ENCODE measurements at places on chromosomes 16 and 17. TPM values are rescaled to one million over a fixed set of nuclear protein-coding genes. Genes with fewer than 3 reads are reported as not detected.

DNA sequence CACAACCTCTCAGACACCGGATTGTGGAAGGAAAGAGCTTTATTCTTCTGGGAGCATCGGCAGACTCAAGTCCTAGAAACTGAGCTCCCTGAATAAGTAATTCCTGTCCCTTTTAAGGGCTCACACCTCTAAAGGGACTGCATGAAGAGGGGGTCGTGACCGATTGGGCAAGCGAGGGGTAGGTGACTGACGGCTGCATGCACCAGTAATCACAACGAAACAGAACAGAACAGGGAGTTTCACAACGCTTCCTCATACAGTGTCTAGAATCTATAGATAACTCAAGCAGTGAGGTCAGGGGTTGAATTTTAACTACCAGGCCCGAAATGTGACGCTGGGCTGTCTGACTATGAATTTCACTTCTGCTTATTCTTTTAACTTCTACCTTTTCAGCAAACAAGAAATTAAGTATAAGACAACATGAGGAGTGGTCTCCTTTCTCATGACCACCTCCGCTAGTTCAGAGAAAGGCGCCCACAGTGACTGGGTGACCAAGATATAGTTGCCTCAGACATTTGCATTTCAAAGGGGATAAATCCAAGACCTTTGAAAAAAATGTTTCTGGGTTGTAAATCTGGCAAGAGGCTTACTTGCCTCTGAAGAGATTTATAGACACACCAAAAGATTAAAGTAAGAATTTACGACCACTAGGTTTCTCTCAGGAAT, 88.4 kb upstream of the ATF7IP2 start:
- no peak overlapping the region for H3K27ac ChIP-seq
- no peaks in the 10 kb centered on the region for H3K4me1 ChIP-seq
- DNase-seq: no peak
- no peaks in the 10 kb centered on the region for H3K27me3 ChIP-seq

GRCh38 chr17:4973256-4974114, 5.9 kb upstream of the SPAG7 start:
- no peak for DNase-seq
- H3K27me3 ChIP-seq: no peaks in the 10 kb centered on the region
- H3K27ac ChIP-seq: no peak overlapping the region
- H3K36me3 ChIP-seq: no peaks in the 10 kb centered on the region
- no peak overlapping the region for H3K4me3 ChIP-seq
- H3K4me1 ChIP-seq: peaks cover 7% of the 10 kb centered on the region

- peak overlapping the region; percentile 66 for H3K27ac ChIP-seq
- no peaks in the 10 kb centered on the region for H3K36me3 ChIP-seq
- DNase-seq: peak; percentile 65
- H3K4me3 ChIP-seq: no peak overlapping the region
These were observed 12.5 kb downstream of the CEP295NL start for GRCh38 chr17:78890498-78890897.

GRCh38 chr17:75878174-75878998, at the start of gene TRIM47:
Gene TRIM47, minus strand, starts transcription at chr17:75878581. Its CDS starts 33 bp downstream, at chr17:75878548.
- H3K36me3 ChIP-seq: peaks cover 8% of the 10 kb centered on the region
- peak within 1 kb of the TSS; percentile 33 for H3K4me3 ChIP-seq
- H3K27me3 ChIP-seq: no peaks in the 10 kb centered on the region
- DNase-seq: peak; percentile 62
- H3K4me1 ChIP-seq: peaks cover 37% of the 10 kb centered on the region
- H3K27ac ChIP-seq: peak within 1 kb of the TSS; percentile 93

DNA sequence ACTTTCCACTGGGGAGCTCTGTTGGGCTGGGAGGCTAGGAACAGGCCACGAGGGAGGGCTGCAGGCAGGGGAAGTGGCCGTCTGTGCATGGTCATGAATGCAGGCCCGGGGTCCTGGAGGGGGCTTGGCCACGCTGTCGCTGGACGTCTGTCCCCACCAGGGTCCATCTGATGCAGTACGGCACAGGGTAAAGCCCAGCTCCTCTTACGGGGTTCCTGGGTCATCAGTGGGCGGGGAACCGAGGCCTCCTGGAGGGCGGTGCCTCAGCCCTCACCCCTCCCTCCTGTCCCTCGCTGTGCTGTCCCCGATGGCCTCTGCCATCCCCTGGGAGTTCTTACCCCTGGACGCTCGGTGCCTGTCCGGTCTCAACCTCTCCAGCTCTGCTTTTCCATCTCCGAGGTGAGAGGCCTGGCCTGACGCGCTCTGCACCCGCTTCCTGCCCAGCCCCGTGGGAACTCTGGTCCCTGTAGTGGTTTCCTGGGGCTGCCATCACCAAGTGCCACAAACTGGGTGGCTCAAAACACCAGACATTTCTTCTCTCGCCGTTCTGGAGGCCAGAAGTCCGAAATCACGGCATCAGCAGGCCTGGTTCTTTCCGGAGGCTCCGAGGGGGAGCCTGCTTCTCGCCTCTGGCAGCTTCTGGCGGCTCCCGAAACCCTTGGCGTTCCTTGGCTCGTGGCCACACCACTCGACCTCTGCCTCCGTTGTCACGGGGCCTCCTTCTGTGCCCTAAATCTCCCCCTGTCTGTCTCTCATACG, 182.8 kb downstream of the SEC14L1 start:
- H3K36me3 ChIP-seq: no peaks in the 10 kb centered on the region
- no peaks in the 10 kb centered on the region for H3K27me3 ChIP-seq
- peak overlapping the region; percentile 95 for H3K27ac ChIP-seq

Gene RFWD3
- total RNA-seq: 11.1 TPM

- no peak overlapping the region for H3K27ac ChIP-seq
- H3K4me3 ChIP-seq: no peak overlapping the region
- no peaks in the 10 kb centered on the region for H3K4me1 ChIP-seq
- DNase-seq: no peak
These were observed 139.0 kb downstream of the HS3ST3A1 start for GRCh38 chr17:13462673-13463124.

Gene MPP3
- 10.6 TPM for total RNA-seq

- no peak overlapping the region for H3K4me3 ChIP-seq
- H3K36me3 ChIP-seq: no peaks in the 10 kb centered on the region
- H3K27me3 ChIP-seq: no peaks in the 10 kb centered on the region
- DNase-seq: peak; percentile 17
- H3K27ac ChIP-seq: no peak overlapping the region
These were observed 114.7 kb downstream of the IRX3 start for GRCh38 chr16:54171626-54172537.

DNA sequence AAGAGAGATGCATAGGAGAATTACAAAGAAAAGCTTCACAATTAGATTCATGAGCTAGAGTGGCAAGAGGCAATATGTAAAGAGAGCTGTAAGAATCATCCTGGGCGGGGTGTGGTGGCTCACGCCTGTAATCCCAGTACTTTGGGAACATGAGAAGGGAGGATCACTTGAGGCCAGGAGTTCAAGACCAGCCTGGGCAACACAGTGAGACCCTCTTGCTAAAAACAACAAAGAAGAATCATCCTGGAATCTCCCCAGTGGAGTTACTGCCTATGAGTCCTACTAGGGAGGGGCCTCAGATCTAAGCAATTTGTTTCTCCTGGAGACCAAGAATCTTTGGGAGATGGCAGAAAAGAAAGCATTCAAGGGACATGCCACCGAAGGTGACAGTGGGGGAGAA, 119.1 kb downstream of the HIC1 start:
- H3K4me1 ChIP-seq: peaks cover 70% of the 10 kb centered on the region
- peak overlapping the region; percentile 84 for H3K27ac ChIP-seq
- no peak for DNase-seq
- no peak overlapping the region for H3K4me3 ChIP-seq
- H3K36me3 ChIP-seq: no peaks in the 10 kb centered on the region
- no peaks in the 10 kb centered on the region for H3K27me3 ChIP-seq

GRCh38 chr17:9519583-9520272, 55.9 kb downstream of the STX8 start:
- H3K36me3 ChIP-seq: no peaks in the 10 kb centered on the region
- no peak overlapping the region for H3K27ac ChIP-seq
- no peak for DNase-seq
- no peaks in the 10 kb centered on the region for H3K4me1 ChIP-seq

DNA sequence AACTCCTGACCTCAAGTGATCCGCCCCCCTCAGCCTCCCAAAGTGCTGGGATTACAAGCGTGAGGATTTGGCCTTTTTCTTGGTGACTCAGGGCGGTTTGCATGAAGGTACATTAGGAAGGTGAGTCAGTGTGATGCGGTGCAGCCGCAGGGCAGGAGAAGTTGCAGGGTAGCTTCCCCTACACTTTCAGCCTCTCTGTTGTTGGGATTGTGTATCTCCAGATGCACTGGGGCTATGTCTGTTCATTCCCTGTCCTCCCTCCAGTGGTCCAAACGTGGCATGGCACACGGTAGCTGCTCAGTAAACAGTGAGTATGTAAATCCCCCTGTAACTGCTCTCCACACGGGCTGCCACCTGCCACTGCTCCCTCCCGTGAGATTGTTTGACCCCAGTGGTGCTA, 109.1 kb upstream of the CDC42EP4 start:
- H3K36me3 ChIP-seq: no peaks in the 10 kb centered on the region
- no peak overlapping the region for H3K27ac ChIP-seq
- no peaks in the 10 kb centered on the region for H3K27me3 ChIP-seq
- no peak overlapping the region for H3K4me3 ChIP-seq
- H3K4me1 ChIP-seq: no peaks in the 10 kb centered on the region

- peak; percentile 67 for DNase-seq
- peaks cover 21% of the 10 kb centered on the region for H3K4me1 ChIP-seq
- peak overlapping the region; percentile 41 for H3K27ac ChIP-seq
- H3K27me3 ChIP-seq: no peaks in the 10 kb centered on the region
These were observed 12.4 kb downstream of the STX1B start for GRCh38 chr16:30997725-30998711.

- H3K4me3 ChIP-seq: no peak overlapping the region
- no peak overlapping the region for H3K27ac ChIP-seq
- H3K27me3 ChIP-seq: no peaks in the 10 kb centered on the region
- no peaks in the 10 kb centered on the region for H3K36me3 ChIP-seq
- no peak for DNase-seq
These were observed 36.4 kb upstream of the MED13 start for GRCh38 chr17:62101515-62101914.

Gene PSMB3
- total RNA-seq: 138 TPM

Gene KRTAP1-5
- total RNA-seq: not detected

Gene FOXJ1
- not detected for total RNA-seq

- no peaks in the 10 kb centered on the region for H3K27me3 ChIP-seq
- H3K4me3 ChIP-seq: no peak overlapping the region
- H3K27ac ChIP-seq: no peak overlapping the region
- no peaks in the 10 kb centered on the region for H3K36me3 ChIP-seq
- no peaks in the 10 kb centered on the region for H3K4me1 ChIP-seq
- no peak for DNase-seq
These were observed 38.1 kb upstream of the KPNB1 start for GRCh38 chr17:47611372-47612350.

- H3K36me3 ChIP-seq: no peaks in the 10 kb centered on the region
- no peaks in the 10 kb centered on the region for H3K4me1 ChIP-seq
- H3K4me3 ChIP-seq: no peak overlapping the region
- H3K27ac ChIP-seq: no peak overlapping the region
- no peak for DNase-seq
These were observed 87.3 kb downstream of the MAP2K6 start for GRCh38 chr17:69501591-69502468.

Gene TRPV2
- 49.6 TPM for total RNA-seq

- DNase-seq: no peak
- H3K4me1 ChIP-seq: no peaks in the 10 kb centered on the region
- no peak overlapping the region for H3K4me3 ChIP-seq
- H3K36me3 ChIP-seq: peaks cover 15% of the 10 kb centered on the region
These were observed 101.3 kb upstream of the C17orf78 start for GRCh38 chr17:37274461-37274860.

GRCh38 chr16:89958068-89958467, 9.5 kb downstream of the DEF8 start:
- no peaks in the 10 kb centered on the region for H3K4me1 ChIP-seq
- peak overlapping the region; percentile 71 for H3K27ac ChIP-seq
- peak; percentile 61 for DNase-seq
- H3K4me3 ChIP-seq: no peak overlapping the region
- no peaks in the 10 kb centered on the region for H3K27me3 ChIP-seq

GRCh38 chr16:80680046-80680445, 124.4 kb downstream of the CDYL2 start:
- no peaks in the 10 kb centered on the region for H3K27me3 ChIP-seq
- no peak overlapping the region for H3K4me3 ChIP-seq
- H3K27ac ChIP-seq: no peak overlapping the region
- H3K4me1 ChIP-seq: no peaks in the 10 kb centered on the region
- no peaks in the 10 kb centered on the region for H3K36me3 ChIP-seq

DNA sequence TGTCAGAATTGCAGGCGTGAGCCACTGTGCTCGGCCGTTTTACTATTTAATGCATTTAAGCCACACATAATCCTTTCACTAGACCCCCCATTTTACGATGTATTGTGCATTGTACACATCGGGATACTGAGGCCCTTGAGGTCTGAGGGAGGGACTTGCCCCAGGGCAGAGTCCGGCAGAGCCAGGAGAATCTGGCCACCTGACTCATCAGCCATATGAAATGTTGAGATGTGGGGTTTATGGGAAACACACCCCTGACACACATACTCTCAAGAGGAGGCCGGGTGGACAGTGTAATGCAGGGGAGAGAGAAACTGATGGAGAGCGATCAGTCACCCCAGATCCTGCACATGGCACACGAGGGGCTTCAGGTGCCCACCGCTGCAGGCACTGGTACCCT, 196.6 kb downstream of the ZNF423 start:
- no peaks in the 10 kb centered on the region for H3K4me1 ChIP-seq
- no peaks in the 10 kb centered on the region for H3K27me3 ChIP-seq
- no peak overlapping the region for H3K4me3 ChIP-seq
- H3K36me3 ChIP-seq: no peaks in the 10 kb centered on the region
- no peak for DNase-seq

Gene TP53TG3F
- not detected for total RNA-seq

Gene ELMO3
- total RNA-seq: 1.6 TPM

Gene DRG2
- 81.4 TPM for total RNA-seq

DNA sequence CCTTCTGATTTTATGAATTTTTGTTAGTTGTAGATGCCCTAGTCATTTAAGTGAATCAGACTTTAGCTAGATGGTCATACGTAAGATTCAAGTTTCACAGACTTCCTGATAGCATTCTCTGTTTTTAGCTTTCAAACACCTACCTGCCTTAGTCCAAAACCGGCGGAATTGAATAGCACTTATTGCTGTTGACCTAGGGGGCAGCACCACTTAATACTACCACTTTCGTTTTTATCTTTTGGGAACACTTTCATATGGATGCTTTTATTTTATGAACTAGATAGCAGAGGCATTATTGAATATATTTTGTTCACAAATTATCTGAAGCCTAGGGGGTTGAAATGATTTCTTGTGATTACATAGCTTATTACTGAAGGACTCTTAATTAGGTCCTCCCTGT, 31.5 kb downstream of the TADA2A start:
- H3K4me3 ChIP-seq: no peak overlapping the region
- no peaks in the 10 kb centered on the region for H3K4me1 ChIP-seq
- DNase-seq: no peak
- no peak overlapping the region for H3K27ac ChIP-seq

- H3K27me3 ChIP-seq: no peaks in the 10 kb centered on the region
- peak; percentile 41 for DNase-seq
- H3K4me1 ChIP-seq: peaks cover 48% of the 10 kb centered on the region
- H3K4me3 ChIP-seq: no peak overlapping the region
- no peaks in the 10 kb centered on the region for H3K36me3 ChIP-seq
- no peak overlapping the region for H3K27ac ChIP-seq
These were observed 15.6 kb downstream of the MOSMO start for GRCh38 chr16:22023505-22023904.
